Stimulated activated CD4-positive, alpha-beta T cell treated with anti-CD3 and anti-CD28 coated beads, TNF-alpha, amount 100 ng/mL, for 1 hour (primary cell): ENCODE measurements at places on chromosomes 7 and 10.

GRCh38 chr10:17655567-17656146 is 11.7 kb downstream of the STAM start:
- DNase-seq = no peak

- DNase-seq = no peak
These were observed 40.2 kb downstream of the ASB13 start for GRCh38 chr10:5625992-5626777.

- DNase-seq = no peak
These were observed 95.7 kb upstream of the EEPD1 start for GRCh38 chr7:36057323-36057722.

GRCh38 chr7:21867226-21867625 is 78.5 kb downstream of the CDCA7L start:
- no peak for DNase-seq

DNA sequence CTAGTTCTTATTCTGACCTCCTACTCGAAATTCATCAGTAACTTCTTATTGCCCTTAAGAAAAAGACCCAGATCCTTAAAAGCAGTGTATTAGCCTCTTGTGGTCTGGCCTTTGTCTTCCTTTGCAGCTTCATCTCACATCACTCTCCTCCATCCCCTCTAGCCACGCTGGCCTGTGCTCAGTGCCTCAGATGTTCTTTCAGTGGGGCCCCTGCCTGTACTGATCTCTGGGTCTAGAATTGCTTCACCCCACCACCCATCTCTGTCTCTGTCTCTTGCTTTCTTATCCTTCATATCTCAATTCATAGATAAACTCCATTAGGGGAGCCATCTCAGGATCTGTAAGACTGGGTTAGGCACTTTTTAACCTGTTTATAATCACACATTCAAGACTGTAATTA is 1178.5 kb upstream of the C7orf33 start:
- no peak for DNase-seq

DNA sequence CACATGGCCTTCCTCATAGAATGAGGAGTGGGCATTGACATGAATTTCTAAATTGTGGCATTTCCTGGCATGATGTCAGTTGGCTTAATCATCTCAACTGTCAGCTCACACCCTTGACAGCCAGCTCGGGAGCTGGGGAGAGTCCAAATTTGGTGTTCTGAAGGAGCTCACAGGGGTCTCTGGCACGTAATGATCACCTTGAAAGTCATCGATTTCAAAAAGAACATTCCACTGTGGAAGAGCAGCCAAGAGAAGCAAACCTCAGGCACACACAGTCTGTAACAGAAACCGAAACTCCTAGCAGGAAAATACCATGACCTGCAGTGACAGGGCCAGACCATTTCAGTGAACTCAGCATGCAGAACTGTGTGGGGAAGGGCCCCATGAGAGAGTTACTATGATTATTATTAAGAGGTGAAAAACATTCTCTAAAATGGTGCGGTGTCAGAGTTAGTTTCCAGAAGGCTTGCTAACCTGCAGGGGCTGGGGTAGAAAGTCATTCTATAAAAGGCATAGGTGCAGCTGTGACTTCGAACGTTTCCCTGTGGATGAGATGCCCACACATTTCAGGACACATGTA is 26.4 kb upstream of the KLF6 start:
- no peak for DNase-seq

DNA sequence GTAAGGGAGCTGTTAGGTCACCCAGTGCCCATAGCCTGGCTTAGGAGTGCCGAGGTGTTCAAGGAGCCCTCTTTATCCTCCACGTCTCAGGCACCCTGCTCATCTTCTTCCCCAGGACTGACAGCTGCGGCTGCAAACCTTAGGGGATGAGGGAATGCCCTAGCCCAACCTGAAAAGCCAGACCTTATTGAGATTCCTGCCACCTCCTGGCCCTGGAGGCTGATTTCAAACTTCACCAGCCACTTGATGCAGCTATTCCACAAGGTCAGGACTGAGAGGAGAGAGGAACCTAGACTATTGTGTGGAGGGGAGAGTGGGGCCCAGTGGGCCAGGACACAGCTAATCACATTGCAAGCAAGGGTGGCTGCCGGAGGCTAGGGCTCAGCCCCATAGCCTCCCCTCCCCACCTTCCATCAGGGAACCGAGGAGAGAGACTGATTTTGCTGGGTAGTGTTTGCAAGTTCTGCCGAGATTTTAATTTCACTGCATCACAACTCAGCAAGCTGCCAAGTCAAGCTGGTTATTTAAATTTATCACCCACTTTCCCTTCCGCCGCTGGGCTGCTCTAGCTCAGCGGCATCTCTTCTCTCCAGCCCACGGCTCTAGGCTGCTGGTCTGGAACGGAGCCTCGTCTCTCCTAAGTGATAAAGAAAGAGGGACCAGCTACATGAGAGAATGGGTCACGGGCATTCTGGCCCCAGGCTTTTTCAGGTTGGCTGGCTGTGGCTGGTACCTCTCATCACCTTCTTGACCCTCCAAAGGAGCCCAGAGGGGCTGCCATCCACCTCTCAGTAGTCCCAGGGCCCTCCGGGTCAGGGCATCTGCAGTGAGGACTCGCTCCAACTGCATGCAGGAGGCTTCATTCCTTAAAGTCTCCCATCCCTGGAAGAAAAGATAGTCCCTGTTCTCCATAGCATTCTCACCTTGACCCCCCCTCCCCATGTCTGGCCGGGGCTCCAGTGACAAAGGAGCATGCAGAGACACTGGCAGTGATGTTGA is 66.7 kb downstream of the PAX2 start:
- DNase-seq = no peak

DNA sequence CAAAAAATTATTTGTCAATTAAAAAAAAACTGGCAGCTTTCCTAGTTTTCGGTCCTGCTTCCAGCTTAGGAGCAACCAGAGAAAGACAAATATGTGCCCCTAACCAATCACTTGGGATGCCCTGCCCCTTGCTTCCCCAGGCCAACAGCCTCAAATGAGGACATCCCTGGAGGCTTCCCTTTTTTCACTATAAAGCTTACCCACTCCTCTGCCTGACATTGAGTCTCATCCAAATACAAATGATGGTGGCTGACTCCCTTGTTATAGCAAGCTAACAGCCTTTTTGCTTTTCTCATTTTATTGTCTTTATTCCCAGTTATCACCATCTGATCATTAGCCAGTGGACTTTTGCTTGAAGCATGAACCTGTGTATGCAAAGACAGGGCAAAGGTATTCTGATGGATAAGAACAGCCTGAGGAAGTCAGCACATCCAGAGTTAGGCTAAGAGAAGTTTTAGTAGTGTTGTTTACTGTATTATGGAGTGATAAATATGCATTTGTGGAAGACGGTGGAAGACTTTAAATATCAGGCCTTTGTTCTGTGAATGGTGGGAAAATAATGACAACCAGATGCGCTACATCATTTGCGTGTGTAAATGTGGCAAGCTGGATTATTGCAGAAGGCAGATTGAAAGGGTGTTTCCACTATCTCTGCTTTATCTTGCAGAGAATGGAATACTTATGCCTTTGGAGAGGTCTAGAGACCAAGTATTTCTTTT is 1.7 kb upstream of the CCM2 start:
- DNase-seq = no peak

DNA sequence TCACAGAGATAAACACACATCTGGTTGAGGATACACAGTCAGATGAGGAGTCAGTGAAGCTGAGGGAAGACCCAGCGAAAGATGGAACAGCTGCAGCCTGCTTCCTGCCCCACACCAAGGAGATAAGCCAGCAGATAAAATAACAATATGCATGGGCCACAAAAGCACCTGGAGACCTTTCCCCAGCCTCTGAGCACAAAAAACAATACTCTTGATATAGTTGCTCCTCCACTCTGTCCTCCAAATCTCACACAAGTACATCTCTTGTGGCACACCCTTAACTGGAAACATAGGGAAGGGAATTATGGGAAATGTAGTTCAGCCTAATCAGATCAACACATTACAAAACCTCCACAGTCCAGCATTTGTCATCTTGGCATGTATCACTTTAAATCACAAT is 9.7 kb upstream of the FHIP2A start:
- no peak for DNase-seq

DNA sequence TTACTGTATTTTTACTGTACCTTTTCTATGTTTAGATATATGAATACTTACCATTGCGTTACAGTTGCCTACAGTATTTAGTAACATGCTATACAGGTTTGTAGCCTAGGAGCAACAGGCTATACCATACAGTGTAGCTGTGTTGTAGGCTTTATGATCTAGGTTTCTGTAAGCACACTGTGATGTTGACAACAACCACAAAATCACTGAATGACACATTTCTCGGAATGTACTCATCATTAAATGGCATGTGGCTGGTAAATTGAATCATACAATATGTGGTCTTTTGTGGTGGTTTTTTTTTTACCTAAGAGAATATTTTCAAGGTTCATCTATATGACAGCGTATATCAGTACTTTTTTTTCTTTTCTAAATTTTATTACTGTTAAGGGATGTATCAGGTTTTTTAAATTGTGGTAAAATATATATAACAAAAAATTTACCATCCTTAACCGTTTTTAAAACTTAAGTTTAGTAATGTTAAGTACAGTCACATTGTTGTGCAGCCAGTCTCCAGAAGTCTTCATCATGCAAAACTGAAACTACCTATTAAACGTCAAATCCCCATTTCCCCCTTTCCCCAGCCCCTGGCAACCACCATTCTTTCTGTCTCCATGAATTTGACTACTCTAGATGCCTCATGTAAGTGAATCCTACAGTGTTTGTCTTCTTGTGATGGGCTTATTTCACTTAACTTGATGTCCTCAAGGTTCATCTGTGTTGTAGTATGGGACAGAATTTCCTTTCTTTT is 21.5 kb downstream of the BTAF1 start:
- no peak for DNase-seq

DNA sequence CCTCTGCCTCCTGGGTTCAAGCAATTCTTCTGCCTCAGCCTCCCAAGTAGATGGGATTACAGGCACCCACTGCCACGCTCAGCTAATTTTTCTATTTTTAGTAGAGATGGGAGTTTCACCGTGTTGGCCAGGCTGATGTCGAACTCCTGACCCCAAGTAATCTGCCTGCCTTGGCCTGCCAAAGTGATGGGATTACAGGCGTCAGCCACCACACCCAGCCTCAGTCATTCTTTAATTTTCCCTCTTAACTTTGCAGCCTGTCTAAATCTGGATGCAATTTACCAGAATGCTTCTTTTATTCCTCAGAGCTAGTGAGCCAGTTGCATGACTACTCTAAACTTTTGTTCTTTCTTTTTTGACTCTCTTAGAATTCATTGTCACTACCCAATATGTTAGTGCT is 90.5 kb upstream of the CSTF2T start:
- DNase-seq = no peak

DNA sequence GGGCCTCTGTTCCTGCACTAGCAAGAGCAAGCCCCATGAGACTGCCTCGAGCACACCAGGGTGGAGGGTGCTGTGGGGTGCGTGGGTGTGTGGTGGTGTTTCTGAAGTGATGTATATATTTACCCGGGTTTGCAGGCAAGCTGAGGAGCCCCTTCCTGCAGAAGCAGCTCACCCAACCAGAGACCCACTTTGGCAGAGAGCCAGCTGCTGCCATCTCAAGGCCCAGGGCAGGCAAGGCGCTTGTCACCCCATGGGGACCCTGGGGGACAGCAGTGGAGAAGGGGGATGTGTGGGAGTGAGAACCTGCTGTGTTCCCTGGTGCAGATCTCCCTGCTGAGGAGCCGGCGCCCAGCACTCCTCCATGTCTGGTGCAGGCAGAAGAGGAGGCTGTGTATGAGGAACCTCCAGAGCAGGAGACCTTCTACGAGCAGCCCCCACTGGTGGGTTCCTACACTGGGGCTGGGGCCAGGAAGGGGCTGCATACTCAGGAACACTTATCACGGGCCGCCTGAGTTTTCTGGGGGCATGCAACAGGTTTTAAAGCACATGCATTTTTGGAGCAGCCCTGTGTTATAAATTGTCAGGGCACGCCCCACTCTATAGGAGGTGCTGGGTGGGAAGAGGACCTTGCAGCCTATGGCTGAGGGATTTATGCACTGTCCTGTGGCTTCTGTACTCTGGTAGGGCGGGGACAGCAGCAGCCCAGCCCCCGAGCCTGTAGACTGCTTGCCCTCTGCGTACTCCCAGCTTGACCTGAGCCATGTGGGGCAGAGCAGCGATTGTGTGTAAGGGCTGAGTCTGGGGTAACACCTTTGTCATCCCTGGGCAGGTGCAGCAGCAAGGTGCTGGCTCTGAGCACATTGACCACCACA is 5.9 kb downstream of the PGAM2 start:
- no peak for DNase-seq

- DNase-seq = no peak
These were observed 140.0 kb downstream of the LHPP start for GRCh38 chr10:124601431-124602120.

GRCh38 chr7:119606297-119606696 is 666.7 kb upstream of the KCND2 start:
- DNase-seq = no peak

DNA sequence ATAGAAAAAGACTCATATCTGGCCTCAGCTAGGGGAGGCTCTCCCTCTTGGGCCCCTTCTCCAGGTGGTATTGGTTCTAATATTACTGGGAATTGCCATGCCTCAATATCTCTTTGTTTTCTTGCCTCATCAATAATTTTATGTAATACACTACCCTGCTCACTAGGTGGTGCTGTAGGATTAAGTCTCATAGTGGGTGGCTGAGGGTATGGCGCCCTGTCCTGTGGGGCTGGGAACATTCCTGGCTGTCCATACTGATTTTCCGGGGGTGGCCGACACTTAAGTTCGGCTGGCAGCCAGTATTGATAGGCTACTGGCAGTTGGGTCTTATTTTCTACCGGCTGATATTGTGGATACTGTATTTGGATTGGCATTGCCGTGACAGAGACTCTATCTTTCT is 9.0 kb upstream of the TAS2R3 start:
- no peak for DNase-seq

- DNase-seq = no peak
These were observed 184.4 kb downstream of the LRRTM3 start for GRCh38 chr10:67110286-67110685.

GRCh38 chr10:84026821-84027257 is 112.5 kb upstream of the GHITM start:
- DNase-seq = no peak

DNA sequence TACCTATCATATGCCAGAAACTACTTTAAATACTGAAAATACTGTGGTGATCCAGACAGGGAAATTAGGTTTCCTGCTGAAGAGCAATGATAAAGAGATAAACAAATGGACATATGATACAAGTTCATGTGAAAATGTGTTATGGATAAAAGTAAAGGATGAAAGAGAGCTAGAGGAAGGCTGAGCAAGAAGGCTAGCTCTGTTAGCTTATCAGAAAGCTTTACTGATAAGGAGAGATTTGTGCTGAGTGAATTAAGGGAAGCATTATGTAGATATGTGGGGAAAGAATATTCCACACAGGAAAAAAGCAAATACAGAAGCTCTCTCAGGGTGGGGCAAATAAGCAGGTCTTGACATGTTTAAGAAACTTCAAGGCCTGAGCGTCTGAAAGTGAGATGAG is 308.4 kb downstream of the HDAC9 start:
- DNase-seq = no peak

GRCh38 chr7:70027867-70028266 is 429.6 kb downstream of the AUTS2 start:
- DNase-seq = no peak

DNA sequence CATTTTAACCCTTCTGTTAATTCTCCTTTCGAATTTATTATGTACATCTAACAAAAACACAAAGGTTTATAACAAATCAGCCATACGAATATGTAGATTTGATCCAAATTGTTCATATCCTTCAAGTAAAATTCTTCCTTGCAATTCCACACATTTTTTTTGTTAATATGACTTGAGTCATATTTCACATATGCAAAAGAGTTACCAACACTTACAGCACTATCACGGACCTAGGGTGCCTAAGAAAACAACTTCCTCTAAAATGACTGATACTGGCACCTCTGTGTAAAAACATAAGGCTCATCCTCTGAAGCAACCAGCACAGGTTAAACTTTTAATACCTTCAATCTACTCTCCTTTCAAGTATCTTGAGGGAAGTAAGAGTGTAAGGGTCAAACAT is 451.8 kb downstream of the SEMA3D start:
- no peak for DNase-seq
